ENCODE measurements at places on chromosomes 6 and 20. TPM values are rescaled to one million over a fixed set of nuclear protein-coding genes. Genes with fewer than 3 reads are reported as not detected.

- H3K36me3 ChIP-seq: peaks cover 33% of the 10 kb centered on the region
- no peak for DNase-seq
- no peaks in the 10 kb centered on the region for H3K4me1 ChIP-seq
- no peak overlapping the region for H3K4me3 ChIP-seq
- H3K27ac ChIP-seq: no peak overlapping the region
Observed at GRCh38 chr20:35690265-35690664, 8.9 kb downstream of the NFS1 start.

DNA sequence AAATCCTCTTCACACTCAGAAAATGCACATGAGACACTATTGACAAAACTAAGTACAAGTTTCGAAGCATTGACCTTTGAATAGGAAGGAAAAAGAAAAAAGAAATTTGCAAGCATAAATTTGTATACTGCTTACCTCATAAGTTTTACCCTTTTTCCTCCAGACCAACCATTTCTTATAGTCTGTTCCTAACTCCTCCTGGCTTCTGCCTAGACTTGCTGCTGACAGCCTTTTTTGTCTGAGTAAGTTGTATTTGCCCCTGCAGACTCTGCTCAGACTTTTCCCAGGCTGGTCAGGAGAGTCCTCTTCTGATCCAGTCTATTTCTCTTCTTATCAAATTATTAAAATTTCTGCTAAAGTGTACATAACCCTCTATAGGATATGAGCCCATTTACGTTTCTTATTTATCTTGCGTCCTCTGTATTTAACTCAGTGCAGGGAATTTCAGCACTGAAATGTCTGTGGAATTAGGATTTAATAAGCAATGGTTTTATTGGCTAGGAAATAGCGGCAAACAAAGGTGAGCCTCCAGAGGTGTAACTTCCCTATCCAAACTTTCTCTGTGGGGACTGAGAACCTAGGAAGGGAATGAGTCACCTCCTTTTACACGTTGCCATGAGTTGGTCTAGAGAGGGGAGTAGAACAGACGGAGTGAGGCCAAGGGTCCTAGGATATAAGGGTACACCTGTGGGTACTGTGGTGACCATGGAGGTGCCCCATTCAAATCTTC is 207.1 kb upstream of the MARCKS start:
- no peak overlapping the region for H3K4me3 ChIP-seq
- H3K27ac ChIP-seq: no peak overlapping the region
- H3K27me3 ChIP-seq: peaks cover 2% of the 10 kb centered on the region
- no peak for DNase-seq

GRCh38 chr6:34657307-34657978 is 39.1 kb downstream of the ILRUN start:
- peak overlapping the region; percentile 95 for H3K27ac ChIP-seq
- H3K36me3 ChIP-seq: peaks cover 4% of the 10 kb centered on the region
- H3K4me1 ChIP-seq: peaks cover 19% of the 10 kb centered on the region
- no peaks in the 10 kb centered on the region for H3K27me3 ChIP-seq
- peak overlapping the region; percentile 64 for H3K4me3 ChIP-seq
- DNase-seq: peak; percentile 11

SLC35D3 gene
- total RNA-seq: not detected

GTSF1L gene
- not detected for total RNA-seq

LGSN gene
- total RNA-seq: not detected

GRCh38 chr6:13405961-13406477 is 77.7 kb upstream of the TBC1D7 start:
- H3K4me3 ChIP-seq: no peak overlapping the region
- peaks cover 63% of the 10 kb centered on the region for H3K4me1 ChIP-seq
- no peak for DNase-seq

- H3K27me3 ChIP-seq: peaks cover 3% of the 10 kb centered on the region
- peaks cover 19% of the 10 kb centered on the region for H3K36me3 ChIP-seq
Observed at GRCh38 chr6:167904791-167905190, 78.1 kb downstream of the AFDN start.
